ENCODE measurements at places on chromosomes 5 and 9. TPM values are rescaled to one million over a fixed set of nuclear protein-coding genes. Genes with fewer than 3 reads are reported as not detected.
A peak's percentile ranks its signal among the peaks of the same experiment; 100 is the strongest.

Gene KIF4B
- total RNA-seq, result 0.54 TPM

Gene NTRK2
- 3.6 TPM for total RNA-seq

Gene PCDHGA2
- 1.6 TPM for total RNA-seq

Gene IL7R
- 1.4 TPM for total RNA-seq

Gene AK3
- total RNA-seq, result 143 TPM

- no peak overlapping the region for H3K4me3 ChIP-seq
- H3K36me3 ChIP-seq, result no peaks in the 10 kb centered on the region
Observed at GRCh38 chr5:103510851-103511553, 51.6 kb downstream of the NUDT12 start.

DNA sequence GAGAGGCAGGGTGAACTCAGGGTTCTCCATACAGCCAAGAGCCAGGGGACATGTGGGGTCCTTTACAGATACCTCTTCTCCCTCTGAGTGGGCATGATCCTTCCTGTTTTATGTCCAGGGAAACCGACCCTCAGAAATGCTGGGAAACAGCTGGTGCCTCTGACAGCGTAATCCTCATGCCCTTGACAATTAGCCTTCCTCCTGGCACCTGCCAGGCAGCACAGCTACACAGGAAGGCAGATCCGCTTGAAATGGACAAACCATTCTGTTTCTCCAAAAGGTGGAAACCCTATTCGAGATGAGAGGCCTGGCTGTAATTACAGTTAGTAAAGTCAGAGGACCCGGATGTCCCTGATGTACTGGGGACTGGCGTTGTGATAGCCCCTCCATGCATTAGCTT is 7.2 kb downstream of the ERGIC1 start:
- H3K4me3 ChIP-seq, result no peak overlapping the region
- no peak for DNase-seq
- H3K27ac ChIP-seq, result peak overlapping the region; percentile 73
- H3K4me1 ChIP-seq, result peaks cover 50% of the 10 kb centered on the region

- no peak for DNase-seq
- no peaks in the 10 kb centered on the region for H3K27me3 ChIP-seq
- H3K27ac ChIP-seq, result no peak overlapping the region
- H3K36me3 ChIP-seq, result no peaks in the 10 kb centered on the region
- no peak overlapping the region for H3K4me3 ChIP-seq
- no peaks in the 10 kb centered on the region for H3K4me1 ChIP-seq
Observed at GRCh38 chr9:75803130-75803529, 87.3 kb upstream of the PCSK5 start.

DNA sequence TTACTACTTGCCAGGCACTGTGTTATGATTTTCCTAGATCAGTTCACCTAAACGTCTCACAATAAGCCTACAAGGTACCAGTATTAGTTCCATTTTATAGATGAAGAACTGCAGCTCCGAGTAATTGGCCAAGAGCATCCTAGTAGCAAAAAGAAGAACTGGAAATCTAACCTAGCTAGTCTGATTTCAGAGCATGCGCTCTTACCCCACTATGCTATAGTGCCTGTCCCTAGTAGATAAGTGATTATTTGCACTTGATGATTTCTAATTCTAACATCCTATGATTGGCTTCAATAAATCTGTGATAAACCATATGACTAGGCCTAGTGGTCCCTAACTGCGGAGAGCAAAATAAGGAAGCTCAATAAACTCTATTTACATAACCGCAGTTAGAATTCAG is 7.1 kb upstream of the PLAC8L1 start:
- no peak for DNase-seq
- H3K4me1 ChIP-seq, result no peaks in the 10 kb centered on the region
- H3K27ac ChIP-seq, result no peak overlapping the region
- H3K27me3 ChIP-seq, result no peaks in the 10 kb centered on the region
- no peak overlapping the region for H3K4me3 ChIP-seq

GRCh38 chr5:158756871-158757270 is 342.8 kb downstream of the EBF1 start:
- H3K4me3 ChIP-seq, result no peak overlapping the region
- no peaks in the 10 kb centered on the region for H3K36me3 ChIP-seq
- no peaks in the 10 kb centered on the region for H3K27me3 ChIP-seq
- no peaks in the 10 kb centered on the region for H3K4me1 ChIP-seq

DNA sequence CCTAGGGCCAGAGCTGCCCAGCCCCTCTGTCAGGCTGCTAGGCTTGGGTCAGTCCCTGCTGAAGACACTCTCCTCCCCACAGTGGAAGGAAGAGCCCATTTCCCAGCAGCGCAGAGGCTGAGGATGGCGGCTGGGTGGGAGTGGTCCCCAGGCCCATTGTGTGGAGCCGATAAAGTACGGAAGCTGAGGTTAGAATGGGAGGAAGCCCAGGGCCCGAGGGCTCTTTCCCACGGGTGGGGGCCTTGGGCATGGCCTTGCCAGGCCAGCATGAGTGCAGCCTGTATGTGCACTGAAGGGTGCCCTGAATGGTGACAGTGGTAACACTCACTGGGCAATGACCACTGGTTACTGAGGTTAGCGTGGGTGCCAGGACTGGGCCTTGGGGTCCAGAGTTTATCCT is 125.9 kb downstream of the RGS3 start:
- H3K4me3 ChIP-seq, result no peak overlapping the region
- H3K4me1 ChIP-seq, result peaks cover 17% of the 10 kb centered on the region
- H3K27me3 ChIP-seq, result no peaks in the 10 kb centered on the region

All from psoas muscle (tissue), 8 donors.